ENCODE measurements at places on chromosomes 5 and 9.

DNA sequence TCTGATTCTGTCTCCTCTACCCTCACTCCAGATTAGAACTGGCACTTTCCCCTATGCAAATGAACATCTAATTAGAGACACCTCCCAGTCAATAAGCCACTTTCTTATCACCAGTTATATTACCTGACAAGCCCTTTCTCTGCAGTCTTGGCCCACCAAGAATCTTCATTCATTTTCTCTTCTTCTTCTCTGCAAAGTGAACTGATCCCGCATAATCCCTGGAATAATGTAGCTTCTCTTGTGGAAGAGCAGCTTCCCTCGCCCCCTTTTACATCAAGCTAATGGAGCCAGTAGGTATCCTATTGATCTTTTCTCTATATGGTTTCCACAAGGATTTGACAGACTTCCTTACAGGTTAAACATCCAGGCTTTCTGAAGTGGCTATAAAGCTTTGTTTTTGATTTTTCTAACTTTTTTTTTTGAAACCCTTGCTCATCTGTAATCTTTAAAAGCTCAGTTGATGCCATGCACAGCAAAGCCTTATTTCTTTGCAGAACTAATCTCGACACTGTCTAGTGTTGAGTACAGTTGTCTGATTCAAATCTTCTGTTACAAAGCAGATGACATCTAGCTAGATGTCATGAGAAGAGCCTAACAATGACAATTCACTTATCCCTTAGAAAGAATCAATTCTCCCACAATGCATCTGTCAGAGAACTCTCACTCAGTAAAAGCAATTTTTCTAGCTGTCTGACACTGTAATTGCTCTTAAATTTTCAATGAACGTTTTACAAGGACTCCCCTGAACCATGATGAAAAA, 281.4 kb downstream of the ISL1 start:
- no peak for DNase-seq

- no peak for DNase-seq
These were observed 2.6 kb upstream of the SHB start for GRCh38 chr9:38071470-38072134.

DNA sequence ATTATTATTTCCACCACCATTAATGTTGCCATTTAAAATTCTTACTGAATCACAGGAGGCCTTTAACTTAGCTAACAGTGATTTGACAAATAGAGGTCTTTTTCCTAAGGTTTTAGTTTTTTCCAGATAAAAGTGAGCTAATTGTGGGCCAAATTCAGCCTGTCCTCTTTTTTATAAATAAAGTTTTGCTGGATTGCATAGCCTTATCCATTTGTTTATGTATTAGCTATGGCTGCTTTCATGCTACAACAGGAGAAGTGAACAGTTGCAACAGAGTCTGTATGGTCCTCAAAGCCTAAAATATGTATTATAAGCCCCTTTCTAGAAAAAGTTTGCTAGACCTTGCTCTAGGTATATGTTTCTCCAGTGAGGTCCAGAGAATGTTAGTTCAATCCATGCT, 172.4 kb downstream of the GDNF start:
- DNase-seq: no peak

DNA sequence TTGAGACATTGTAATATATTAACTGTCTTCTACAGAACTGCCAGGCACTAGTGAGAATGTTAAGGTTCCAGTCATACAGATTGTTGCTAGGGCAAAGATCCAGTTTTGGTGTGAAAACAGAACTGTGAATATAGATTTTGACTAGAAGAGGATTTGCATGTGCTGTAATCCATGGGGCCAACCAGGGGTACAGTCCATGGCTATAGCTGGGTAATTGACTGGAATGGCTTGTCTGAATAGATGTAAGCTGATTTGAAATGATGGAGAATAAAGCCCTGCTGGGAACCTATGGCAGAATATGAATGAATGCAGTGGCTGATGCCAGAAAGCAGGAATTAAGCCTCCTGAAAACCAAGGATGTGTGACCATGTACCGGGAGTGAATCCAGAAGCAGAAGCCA, 748.5 kb upstream of the CDH10 start:
- no peak for DNase-seq

GRCh38 chr9:8437876-8438275, 638.3 kb upstream of the DMAC1 start:
- DNase-seq: no peak

DNA sequence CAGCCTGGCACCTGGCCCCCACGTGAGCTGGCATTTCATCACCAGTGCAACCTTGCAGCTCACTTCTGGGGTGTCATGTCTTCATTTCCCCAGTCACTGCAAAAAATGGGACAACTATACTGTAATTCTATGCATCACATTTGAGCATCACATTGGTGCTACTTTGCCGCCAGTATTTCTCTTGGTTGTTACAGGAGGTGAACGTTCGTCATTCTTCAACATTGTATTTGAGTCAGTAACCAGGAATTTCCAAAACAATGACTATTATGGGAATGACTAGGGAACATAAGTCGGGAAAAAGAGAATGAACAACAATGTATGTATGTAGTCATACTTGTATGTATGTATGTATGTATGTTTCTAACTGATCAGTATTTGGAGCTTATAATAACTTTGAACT, 1278.0 kb downstream of the EFNA5 start:
- DNase-seq: no peak

GRCh38 chr9:77705636-77706035, 57.5 kb upstream of the GNA14 start:
- no peak for DNase-seq

GRCh38 chr5:76765249-76765648, 49.3 kb downstream of the F2R start:
- DNase-seq: no peak

DNA sequence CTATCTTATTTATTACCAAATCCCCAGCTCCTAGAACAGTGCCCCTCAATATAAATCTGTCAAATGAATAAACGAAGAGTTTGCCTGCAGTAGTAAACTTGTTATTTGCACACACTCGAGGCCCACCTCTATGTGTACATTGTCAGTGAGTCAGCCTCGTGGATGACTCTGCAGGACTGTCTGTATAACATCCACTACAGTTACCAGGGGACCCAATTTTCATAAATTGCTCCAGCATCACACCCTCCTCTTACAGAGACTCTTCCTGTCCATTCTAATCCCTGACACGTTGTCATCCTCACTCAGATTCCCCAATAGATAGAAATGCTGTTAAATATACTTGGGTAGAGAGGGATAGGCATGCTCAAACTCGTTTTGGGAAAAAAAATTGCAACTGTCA, 478.5 kb downstream of the RAB3C start:
- no peak for DNase-seq

DNA sequence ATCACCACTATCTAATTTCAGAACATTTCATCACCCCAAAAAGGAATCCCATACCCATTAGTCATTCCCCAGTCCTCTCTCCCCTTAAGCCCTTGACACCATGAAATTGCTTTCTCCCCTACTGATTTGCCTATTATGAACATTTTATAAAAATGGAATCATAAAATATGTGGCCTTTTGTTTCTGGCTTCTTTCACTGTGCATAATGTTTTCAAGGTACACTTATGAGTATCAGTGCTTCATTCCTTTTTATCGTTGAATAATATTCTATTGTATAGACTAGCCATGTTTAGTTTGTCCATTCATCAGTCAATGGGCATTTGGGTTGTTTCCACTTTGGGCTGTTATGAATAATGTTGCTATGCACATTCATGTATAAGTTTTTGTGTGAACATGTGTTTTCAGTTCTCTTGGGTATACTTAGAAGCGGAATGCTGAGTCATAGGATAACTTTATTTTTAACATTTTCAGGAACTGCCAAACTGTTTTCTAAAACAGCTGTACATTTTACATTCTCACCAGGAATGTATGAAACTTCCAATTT, 40.4 kb upstream of the FGF1 start:
- no peak for DNase-seq

DNA sequence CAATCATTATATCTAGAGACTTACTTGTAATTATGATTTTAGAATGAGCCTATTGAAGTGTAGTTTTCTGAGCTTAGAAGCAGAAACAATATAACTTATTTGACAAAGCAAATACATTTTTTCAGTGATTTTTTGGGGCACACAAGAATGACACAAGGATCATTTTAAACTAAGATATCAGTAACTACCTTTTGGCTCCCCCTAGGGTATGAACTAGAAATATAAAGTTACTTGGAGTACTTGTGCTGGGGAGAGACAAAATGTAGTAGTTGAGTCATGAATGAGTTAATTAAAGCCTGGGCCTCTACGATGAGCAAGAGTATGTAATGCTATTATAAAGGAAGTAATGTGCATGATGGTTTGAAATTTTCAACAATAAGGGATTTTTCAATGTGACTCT, 1244.1 kb upstream of the ACO1 start:
- no peak for DNase-seq

DNA sequence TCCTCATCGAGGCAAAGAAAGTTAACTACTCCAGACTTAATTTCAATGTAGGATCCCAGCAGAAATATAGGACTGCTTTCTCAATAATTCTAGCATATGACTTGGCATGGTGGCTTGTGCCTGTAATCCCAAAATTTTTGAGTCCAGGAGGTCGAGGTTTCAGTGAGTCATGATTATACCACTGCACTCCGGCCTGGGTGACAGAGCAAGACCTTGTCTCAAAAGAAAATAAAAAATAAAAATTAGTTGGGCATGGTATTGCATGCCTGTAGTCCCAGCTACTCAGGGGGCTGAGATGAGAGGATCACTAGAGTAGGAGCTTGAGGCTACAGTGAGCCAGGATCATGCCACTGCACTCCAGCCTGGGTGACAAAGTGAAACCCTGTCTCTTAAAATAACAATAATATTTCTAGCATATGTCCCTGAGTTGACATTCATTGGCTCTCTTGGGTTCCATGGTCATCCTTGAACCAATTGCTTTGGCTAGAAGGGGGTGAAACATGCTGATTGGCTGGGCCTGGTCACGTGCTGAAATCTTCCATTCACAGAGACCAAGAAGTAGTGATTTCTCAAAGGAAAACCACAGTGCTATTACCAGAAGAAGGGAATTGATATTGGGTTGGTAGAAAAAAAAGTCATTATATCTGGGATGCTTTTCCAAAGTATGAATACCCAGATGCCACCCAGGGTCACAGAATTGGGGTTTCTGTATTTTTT, 31.6 kb upstream of the GARNL3 start:
- DNase-seq: no peak

DNA sequence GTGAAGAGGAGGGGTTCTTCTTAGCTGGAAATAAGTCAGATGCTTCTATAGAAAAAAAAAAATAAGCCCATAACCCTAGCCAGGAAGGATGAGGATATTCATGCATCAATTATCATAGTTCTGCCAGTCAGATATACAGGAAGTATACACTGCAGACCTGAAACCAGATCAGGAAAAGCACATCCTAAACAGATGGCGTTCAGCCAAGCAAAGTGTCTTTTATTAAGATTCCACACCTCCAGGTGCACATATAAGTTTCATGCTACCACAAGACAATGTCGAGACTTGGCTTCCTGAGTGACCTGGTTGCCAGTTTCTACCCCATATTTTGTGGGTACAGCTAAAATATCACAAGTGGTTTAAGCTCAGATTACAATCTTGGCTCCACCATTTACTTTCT, 108.3 kb downstream of the CETN3 start:
- no peak for DNase-seq

GRCh38 chr5:74406844-74407243, 233.7 kb downstream of the ENC1 start:
- DNase-seq: no peak
